Iris pigment epithelial cell (primary cell): ENCODE measurements at places on chromosomes 5 and 9.
A peak's percentile ranks its signal among the peaks of the same experiment; 100 is the strongest.

GRCh38 chr9:94843134-94843533, 116.6 kb downstream of the AOPEP start:
- DNase-seq, result no peak

GRCh38 chr5:61599370-61600122, 267.5 kb downstream of the ZSWIM6 start:
- peak; percentile 51 for DNase-seq

DNA sequence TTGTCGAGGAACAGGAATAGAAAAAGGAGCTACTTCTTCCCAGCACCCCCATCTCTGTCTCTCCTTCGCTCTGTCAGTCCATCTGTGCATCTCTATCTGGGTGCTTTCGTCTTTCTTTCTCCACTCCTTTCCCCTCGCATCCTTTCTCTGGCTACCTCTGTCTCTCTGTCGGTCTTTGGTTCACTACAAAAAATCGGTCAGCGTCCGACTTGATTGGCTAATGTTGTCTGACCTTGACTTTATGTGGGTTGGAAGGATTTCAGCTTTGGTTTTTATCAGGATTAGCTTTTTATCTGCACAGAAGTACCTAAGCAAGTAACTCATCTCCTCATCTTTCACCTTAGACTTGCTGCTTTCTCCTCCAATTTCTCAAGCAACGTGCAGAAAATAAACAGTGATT, 575.2 kb upstream of the ZNF462 start:
- DNase-seq, result no peak

GRCh38 chr5:58921159-58921558, 338.3 kb downstream of the RAB3C start:
- DNase-seq, result peak; percentile 16

- DNase-seq, result no peak
Measured at GRCh38 chr5:2206293-2207108, 323.8 kb upstream of the IRX4 start.

DNA sequence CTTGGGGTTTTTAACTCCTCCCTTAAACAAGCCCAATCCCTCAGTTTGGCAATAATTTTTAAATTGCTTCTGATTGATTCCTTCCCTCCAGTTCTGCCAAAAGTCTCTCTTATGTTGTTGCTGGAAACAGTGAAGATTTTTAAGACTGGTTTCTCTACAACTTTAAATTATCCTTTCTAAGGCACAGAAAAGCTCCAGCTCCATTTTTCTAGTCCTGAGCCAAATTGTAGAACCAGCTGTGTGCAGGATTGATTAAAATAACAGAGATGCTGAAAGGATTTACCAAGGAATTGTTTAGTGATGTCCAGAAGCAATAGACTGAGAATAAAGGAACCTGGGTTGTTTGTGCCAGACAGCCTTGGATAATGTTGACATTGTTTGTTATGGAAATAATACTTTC, 111.3 kb downstream of the NUDT12 start:
- DNase-seq, result no peak

DNA sequence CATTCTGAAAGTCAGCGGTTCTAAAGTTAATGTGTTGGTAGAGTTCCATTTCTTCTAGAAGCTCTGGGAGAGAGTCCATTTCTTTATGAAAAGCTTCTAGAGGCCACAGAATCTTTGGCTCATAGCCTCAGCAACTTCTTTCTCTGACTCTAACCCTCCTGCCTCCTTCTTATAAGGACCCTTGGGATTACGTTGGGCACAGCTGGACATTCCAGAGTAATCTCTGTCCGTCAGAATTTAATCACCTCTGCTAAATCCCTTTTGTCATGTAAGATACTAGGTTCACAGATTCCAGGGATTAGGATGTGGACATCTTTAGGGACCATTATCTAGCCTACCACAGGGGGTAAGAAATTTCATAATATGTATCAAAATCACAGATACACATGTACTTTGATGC, 22.6 kb upstream of the ANKDD1B start:
- DNase-seq, result no peak

DNA sequence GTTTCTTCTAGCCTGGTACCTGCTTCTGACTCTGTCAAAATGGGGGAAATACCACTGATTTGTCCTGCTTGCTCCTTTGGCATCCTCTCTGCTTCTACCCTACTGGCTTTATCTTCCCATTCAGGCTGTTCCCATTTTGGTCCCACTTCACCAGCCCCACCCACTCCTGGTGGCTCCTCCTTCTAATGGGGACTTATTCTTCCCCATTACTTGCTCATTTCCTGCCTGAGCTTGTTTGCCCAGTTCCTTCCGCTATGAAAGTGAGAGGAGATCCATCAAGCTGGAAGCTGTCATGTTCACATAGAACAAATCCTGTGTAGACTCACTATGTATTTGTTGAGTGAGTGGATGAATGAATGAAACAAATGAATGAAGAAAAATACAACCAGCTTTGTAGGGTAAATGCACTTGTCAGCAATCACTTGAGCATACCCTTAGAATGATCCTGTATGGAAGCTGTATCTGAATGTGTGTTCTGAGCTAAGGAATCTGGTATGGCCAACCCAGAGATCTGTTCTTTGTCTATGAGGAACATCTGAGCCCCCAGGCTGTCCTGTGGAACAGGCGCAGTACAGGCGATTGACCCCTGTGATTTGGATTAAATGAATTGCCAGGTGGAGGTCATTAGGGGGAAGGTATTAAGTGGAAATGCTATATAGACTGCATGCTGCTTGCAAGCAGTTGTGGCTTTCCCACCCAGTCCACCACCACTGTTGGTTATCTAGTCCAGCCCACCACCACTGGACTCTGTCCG, 89.5 kb downstream of the APBA1 start:
- no peak for DNase-seq

DNA sequence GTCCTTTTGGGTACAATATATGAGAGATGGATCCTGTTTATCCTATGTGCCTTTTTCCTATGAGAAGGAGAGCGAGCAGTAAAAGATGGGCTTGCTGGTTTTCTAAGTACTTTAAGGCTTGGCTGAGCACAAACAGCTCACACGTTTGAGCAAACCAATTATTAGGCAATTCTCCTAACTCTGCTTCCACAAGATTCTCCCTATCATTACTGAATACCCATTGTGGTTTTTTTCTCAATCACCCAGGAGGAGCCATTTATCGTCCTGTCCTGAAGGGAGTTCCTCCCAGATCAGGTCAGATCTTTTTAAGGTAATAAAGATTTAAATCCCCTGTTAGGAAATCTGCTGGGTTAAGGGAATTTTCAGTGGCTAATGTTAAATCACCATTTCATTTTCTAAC, 19.4 kb upstream of the C1QTNF3 start:
- DNase-seq, result no peak

- DNase-seq, result no peak
Measured at GRCh38 chr9:126975327-126976220, 61.0 kb downstream of the RALGPS1 start.

DNA sequence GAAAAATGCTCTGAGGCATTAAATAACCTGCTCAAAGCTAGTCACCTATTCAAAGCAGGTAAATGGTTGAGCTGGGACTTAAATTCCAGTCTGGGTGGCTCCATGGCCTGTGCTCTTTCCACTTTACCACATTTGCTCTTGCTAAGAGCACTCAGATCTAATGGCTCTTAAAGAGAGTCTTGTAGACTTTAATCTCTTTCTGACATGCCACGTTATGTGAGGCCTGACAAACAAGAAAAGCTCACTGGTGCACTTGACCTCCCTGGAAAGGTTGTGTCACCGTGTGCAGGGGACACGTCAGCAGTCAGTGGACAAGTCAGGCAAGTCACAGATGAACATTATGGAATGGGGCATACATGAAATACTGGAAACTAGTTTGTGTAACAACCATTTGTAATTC, 129.9 kb upstream of the RPS23 start:
- no peak for DNase-seq

DNA sequence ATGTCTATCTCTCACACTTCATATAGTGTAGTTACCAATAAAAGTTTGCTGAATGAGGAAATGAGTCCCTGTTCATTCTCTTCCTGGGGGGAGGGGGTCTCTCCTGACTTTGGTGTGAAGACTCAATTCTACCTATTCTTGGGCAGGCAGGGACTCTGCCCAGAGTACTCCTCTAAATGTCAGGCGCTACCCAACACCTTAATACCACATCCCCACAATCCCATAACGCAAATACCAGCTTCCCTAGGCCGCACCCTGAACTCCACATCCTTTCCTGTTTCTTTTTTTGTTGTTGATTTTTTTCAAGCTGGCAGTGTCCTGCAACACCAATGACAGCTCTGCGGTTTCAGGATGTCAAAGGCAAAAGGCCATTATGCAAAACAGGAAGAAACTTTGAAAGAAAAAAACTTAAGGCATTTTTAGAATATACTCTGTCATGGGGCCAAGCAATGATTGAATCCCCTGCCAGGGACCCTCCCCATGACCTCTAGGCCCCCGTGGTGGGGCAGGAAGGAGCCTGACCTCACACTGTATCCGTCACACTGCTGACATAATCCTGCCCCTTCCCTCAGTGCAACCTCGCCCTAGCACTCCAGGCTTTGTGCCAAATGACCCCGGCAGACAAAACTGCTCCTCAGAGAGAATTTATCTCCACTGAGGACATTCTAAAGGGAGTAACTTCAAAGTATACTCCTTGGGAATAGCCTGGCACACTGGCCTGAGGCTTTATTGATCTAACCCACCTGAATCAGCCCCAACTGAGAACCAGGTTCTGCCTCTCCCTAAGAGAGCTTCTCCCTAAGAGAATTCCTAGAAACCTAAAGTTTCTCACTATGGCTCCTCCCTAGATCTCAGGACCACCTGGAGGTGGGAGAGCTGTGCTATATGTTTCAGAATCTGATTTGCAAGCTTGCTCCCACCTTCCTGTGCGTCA, 8.0 kb downstream of the B4GALT1 start:
- peak; percentile 58 for DNase-seq

- DNase-seq, result no peak
Measured at GRCh38 chr5:74423383-74423782, 217.1 kb downstream of the ENC1 start.

DNA sequence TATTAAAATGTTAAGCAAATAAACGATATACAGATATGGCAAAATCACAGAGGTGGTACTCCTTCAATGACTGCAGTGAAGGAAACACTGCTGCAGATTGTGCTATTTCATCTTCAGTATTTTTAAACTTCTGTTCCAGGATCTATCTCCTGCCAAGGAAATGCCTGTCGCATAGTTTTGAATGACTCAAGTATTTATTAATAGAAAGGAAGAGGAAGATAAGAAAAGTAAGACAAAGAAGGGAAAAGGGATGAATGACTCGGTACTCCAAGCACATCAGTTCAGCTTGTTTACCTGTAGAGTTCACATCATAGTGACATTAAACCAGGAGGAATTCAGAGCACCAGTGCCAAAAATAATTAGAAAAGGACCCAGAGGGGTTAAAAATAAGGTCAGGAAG, 5.1 kb upstream of the GPX8 start:
- DNase-seq, result peak; percentile 83

GRCh38 chr5:176836811-176837706, 26.7 kb downstream of the UNC5A start:
- DNase-seq, result no peak

DNA sequence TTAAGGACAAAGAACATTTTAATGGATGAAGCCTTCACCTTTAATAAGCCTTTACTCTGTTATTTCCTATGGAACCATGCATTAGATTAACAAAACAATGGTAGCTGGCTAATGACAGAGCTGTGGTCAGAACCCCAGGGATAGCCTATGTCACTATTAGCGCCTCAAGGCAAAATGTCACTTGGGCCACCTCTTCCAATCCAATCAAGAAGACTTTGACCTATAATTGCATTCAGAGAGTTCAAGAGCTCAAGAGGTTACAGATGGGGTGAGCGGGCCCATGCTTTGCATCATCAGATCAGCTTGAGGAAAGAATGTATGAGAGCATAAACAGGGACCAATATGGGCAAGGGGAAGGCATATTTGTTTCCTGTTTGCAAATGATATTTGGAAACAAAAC, 425.1 kb downstream of the ARHGEF28 start:
- no peak for DNase-seq

DNA sequence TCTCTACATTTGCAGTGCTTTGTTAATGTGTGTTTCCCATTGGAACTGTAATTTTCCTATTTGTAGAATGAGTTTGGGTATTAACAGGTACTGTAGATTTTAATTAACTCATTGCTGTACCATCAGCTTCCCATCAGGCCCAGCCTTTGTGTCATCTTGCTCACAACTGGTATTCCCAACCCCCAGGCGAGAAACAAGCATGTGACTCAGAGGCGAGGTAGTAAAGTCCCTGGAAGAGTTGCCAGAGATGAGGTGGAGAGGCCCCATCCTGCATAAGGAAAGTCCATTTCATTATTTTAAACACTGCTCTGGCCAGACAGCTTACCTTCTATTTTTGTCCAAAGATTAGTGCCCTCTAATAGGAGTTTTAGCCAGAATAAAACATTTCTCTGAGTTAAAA, 29.9 kb downstream of the ADCY2 start:
- DNase-seq, result no peak

DNA sequence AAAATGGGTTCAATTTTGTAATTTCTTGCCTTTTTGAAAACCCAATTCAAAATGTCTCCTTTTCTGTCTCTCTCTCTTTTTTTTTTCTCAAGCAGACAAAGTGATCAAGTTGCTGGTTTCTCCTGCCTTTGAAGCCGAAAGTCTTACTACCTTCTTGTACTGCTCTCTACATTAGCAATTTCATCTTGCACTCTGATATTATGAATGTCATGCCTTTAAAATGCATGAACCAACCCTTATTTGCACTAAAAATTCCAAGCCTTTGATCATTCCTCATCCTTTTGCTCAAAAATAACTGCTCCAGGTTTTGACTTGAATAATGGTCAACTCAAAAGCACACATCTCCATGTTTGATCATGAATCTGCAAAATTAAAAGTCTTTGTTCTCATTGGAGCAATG, 125.2 kb downstream of the CETN3 start:
- DNase-seq, result no peak

DNA sequence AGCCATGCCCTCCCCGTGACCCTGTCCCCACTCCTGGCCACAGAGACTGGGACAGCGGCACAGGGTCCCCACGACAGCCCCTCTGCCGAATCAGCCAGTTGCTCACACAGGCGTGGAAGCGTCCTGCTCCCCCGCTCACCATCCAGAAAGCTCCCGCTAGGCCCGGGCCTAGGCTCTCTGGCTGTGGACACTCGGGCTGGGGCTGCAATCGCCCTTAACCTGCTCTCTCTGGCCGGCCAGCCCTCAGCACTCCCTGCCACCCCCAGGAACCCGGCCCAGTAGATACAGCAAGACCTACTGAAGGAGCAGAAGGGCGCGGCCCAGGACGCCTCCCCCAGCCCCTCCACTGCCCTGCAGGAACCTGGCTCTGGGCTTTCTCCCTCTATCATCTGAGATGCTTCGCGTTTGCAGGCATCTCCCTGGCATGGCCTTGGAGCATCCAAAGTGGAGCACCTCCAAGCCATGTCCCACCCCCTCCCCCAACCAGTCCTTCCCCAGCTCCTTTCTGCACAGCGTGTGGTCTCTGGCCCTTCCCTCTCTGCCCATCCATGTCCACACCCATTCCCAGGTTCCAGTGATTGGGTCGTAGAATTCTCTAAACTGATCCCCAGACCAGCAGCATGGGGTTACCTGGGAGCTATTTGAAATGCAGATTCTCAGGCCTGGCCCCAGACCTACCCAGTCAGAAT, 113.7 kb upstream of the LMX1B start:
- no peak for DNase-seq

DNA sequence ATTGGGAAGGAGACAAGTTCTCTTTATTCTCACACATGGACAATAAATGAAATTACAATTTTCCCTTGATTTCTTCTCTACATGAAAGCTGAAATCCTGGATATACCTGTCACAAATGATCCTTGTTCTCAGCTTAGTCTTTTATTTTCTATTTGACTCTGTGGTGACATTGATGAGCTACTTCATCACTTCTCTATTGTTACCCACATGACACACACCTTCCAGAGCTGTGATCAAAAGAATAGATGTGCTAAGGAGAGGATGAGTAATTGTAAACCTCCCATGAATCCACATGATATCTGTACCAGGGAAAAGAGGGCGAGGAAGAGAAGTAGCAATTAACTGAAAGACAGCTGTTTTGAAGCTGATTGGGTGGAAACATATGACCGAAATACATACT, 102.0 kb downstream of the CAVIN4 start:
- no peak for DNase-seq
